ENCODE measurements at places on chromosomes 2 and 18. TPM values are rescaled to one million over a fixed set of nuclear protein-coding genes. Genes with fewer than 3 reads are reported as not detected.

Gene CCDC85A
- not detected for total RNA-seq

Gene SCG2
- total RNA-seq = not detected

Gene MARCO
- not detected for total RNA-seq

DNA sequence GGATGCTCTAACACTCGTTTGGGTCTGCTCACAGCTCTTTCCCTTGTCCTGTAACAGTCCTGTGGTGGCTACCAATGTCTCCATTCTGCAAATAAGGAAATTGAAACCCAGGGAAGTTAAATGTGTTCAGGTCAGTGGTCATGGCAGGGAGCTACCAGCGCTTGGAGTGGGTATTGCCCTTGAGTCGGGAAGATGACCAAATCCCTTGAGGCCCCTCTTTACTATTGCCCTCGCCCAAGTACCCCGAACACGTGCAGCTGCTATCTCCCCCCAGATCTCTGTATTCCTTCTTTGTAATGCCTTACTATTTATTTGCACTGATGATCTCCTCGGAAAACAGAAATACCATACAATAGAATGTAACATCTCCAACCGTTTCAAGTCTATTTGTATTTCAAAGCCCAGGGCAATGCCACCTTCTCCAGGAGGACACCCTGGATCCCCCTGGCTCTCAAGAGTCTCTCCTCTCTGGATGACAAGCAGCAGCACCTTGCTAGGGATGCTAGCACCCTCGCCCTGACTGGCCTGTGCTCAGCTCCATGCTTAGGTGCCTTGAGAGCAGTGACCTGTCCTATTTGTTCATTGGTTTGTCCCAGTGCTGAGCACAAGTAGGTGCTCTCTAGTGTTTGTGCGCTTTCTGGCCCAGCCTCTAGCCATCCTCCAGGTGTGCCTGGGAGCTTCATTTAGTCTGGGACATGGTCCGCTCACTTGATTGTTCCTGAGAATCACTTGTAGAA, 15.1 kb downstream of the DYSF start:
- no peak for DNase-seq

DNA sequence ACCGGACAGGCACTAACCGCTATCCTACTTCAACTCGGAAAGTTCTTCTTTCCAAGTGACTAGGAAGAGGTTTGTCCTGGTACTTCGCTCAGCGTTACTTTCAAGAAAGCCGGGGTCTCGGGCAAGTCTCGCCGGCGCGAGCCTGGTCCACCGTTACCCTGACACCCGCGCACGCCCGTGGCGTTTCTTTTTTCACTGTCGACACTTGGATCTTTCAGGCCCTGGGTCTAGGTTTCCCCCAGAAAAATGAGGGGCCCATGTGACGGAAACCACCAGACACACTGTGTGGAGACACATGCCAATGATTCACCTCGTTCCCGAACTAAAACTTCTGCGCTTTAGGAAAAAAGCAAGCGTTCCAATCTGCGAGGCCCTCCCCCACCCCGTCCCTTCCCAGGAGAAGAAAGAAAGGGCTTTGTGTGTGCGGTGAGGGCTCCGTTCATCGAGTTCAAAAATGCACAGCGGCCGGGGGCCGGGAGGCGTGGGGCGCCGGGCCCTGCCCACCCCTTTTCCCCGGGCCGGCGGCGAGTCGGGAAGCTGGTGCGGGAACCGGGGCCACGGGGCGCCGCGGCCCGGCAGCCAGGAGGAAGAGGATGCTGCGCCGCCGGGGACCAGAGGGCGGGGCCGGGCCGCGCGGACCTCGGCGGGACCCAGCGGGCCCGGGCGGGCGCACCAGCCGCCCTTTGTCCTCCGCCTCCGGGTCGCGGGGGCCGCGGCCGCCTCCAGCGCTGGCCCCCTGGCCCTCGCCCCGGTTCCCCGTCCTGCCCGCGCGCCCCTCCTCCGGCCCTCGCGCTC, 2.6 kb downstream of the ZNF521 start:
- peak; percentile 1 for DNase-seq

GRCh38 chr2:186379052-186379451, 107.0 kb upstream of the ZC3H15 start:
- no peak for DNase-seq

GRCh38 chr18:36757991-36758390, 70.8 kb downstream of the TPGS2 start:
- DNase-seq = no peak

DNA sequence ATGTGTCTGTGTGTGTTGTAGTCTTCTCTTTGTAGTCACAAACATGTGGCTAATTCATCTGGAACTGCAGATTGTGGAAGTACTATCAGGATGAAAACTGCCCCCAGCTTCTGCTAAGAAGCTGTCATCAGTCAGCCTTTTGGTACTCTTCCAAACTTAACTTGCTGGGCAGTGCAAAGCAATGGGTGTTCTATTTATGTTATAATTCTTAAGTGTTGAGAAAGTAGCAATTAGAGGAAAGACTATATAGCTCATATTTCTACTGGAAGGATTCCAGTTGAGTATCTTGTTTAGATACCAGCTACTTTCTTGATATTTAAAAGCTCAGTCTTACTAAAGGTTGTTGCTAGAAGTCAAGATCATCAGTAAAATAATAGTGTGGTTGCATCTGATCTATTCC, 52.1 kb downstream of the SLC38A11 start:
- DNase-seq = no peak

DNA sequence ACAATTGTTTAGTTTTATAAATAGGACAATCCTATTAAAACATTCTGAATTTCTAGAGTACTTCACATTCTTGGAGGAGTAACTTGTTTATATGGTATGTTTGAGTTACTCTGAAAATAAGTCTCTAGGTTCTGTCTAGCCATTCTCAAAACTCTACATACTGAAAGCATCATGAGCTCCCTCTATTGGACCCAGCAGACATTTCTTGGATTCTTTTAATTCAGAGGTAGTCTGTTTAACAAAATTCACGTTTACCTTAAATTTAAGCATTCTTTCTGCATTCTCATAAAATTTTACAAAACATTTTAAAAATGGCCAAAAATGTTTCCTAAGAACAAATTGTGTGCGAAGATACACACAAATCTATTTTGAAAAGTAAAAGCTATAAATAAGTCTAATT, 15.3 kb downstream of the SP9 start:
- no peak for DNase-seq

DNA sequence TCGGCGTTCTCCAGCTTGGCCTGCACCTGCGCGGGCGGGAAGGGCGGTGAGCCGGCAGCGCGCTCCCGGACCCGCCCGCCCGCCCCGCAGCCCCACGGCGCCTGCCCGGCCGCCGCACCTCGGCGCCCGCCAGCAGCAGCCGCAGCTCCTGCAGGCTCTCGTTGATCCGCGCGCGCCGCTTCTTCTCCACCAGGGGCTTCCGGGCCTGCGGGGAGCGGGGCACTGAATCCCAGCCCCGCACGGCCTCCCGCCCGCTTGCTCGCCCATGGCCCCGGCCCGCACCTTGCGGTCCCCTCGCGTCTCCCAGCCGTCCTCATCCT, 335 bp downstream of the HES6 start:
- DNase-seq = peak; percentile 27

GRCh38 chr2:56100791-56101312, 82.9 kb upstream of the CCDC85A start:
- no peak for DNase-seq

DNA sequence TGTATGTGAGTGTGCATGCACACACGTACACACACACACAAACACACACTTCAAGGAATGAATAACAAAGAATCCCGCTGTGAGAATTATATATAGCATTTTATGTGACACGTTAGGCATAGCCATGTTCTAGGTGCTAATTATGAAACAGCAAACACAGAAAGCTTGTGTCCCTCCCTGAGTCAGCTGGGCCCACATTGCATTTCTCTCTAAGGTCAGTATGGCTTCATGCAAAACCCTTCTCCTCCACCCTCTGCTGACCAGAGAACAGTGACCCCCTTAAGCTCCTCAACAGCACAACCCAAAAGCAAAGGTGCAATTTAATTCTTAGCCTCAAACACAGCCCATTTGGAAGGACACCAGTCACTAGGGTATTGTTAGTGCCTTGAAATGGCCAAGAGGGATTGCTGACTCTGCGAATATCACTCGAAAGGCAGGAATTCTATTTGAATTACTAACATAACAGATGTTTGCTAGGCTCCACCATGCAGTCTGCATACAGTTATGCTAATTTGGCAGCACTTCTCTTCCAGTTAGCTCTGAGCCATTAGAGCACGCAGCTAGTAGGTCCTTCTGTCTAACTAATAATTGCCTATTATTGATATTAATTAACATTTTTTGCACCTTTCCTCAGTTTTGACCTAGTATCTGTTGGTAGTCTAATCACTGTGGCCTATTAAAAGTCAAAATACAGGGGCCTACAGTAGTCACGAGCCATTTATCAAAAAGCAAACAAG, 149.0 kb downstream of the LNPK start:
- DNase-seq = no peak

GRCh38 chr2:206275312-206276055, 1.0 kb downstream of the ZDBF2 start:
- DNase-seq = peak; percentile 21

- no peak for DNase-seq
These were observed 203.1 kb downstream of the NCKAP5 start for GRCh38 chr2:133365117-133365516.

DNA sequence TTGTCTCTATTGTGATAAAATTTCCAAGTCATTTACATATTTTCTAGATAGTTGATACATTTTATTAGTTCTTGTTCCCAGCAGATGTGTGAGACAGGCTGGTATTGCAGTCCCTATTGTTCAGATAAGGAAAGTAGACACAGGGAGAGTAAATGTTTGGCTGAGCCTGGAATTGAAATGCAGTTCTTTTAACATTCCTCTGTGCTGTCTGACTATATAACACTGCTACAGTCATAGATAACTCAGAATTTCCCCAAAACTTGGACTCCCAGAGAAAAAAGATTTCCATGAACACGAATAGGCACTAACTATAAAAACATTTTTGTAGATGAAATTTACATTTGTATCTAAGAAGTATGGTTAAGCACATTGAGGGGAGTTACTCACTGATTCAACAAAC, 71.4 kb downstream of the PLCL1 start:
- no peak for DNase-seq

- no peak for DNase-seq
These were observed 101.2 kb downstream of the DYNC1I2 start for GRCh38 chr2:171788316-171788993.

DNA sequence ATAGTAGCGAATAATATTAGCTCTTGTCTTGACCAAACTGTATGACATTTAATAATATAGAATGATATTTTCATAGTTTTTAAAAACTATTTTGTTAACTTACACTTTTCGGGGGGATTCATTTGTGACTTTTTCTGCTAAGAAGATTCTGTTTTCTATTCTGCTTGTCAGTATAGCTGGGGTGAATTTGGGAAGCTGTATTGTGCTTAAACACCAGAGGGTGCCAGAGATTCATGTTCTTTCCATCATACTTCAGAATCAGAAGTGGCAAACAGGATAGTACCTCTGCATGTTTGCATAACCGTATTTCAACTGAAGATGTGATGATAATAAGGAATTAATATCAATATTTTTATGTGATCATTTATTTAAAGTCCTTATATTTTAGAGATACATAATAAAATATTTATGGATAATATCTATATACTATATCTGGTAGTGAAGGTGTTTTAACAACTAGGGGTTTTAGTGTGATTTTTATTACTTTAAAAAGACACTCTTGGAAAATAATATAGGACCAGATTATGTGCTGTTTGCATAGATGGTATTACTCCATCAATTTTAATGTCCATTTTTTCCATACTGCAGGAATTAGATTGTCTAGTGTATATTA, 81.0 kb downstream of the TAF4B start:
- DNase-seq = peak; percentile 32
